ENCODE measurements at places on chromosomes 4 and X.

DNA sequence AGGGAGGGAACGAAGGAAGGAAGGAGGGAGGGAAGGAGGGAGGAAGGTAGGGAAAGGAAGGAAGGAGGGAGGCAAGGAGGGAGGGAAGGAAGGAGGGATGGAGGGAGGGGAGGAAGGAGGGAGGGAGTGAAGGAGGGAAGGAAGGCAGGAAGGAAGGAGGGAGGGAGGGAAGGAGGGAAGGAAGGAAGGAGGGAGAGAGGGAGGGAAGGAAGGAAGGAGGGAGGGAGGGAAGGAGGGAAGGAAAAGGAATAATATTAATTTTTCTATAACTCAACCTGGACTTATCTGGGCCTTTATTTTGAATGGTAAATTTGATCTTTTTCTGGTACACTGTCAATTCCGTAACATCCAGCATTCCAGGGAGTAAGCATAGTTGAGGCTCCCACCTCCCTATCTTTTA is 244.2 kb downstream of the SPRY1 start:
- DNase-seq, result no peak

- no peak for DNase-seq
These were observed 60.7 kb downstream of the HPGD start for GRCh38 chr4:174461466-174462106.

- DNase-seq, result no peak
These were observed 134.6 kb downstream of the KDM6A start for GRCh38 chrX:45007598-45007997.

DNA sequence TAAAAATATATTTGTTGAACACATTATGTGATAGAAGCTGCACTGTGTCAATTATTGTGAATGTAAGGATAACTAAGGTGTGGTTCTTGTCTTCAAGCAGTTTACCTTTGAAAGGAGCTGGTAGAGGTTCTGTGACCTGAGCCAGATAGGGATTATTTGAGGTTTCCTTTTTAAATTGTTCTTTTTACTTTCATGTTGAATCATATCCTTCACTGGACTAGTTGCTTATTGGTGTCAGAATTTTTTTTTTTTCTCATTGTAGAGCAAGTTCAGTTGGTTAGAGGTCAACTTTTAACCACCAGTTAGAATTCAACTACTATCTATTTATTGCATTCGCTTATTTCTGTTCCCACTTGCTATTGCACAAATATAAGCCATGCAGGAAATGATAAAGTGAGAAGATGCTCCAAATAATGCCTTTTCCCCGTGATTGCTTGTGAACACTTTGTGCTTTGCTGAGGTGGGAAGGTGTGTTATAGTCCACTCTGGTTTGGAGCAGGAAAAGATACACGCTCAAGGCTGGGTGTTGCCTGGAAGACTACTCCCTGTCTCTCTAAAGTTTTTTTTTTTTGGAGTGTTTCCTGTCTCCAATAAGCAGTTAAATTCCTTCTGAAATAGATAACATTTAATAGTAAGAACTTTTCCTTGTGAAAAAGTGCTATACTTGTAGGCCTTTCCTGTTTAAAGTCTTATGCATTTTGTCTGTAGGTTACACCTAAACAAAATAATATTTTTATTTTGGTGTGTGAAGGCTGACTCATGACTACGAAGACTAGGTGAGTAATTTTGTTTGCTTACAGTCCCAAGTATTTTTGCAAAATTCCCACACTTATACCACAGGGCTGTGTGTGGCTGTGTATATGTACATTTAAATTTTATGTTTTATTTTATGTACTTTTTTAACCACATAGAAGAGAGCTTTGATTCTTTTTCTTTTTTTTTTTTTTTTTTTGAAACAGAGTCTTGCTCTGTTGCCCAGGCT is 83.8 kb upstream of the LCORL start:
- DNase-seq, result no peak

DNA sequence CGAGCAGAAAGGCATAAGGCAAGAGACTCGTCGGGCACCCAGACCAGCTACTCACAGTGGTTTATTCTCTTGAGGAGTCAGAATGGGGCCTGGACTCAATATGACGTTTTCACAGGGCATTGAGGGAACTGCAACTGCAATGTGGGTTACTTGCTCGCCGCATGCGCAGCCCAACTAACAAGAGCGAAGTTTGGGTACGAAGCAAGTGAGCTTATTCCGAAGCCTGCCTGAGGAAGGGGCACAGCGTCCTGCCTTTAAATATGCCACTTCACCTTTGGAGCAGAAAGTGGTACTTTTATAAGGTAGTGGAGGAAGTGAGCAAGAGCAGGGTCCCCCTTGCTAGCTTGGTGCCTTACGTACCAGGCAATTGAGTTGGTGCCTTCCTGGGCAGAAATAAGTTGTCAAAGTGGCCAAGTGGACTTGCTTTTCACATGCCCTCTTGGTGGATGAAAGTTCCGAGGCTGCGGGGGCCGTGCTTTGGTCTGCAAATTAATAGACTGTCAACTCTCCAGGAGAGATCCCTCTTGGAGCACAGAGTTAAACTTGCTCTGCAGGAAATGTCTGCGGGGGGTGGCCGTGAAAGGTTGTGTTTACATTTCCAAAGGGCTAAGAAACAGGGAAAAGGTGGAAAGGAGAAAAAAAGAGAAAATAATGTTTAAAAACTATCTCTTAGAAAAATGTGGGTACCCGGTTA is 480.4 kb downstream of the TRIML1 start:
- DNase-seq, result no peak

DNA sequence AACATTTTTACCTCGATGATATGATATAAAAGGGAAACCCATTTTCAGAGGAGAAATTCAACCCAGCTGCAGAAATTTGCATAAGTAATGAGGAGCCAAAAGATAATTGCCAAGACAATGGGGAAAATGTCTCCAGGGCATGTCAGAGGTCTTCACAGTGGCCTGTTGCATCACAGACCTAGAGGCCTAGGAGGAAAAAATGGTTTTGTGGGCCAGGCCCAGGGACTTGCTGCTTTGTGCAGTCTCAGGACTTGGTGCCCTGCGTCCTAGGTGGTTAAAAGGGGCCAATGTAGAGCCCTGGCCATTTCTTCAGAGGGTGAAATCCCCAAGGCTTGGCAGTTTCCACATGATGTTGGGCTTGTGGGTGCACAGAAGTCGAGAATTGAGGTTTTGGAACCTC is 106.9 kb downstream of the CPXCR1 start:
- DNase-seq, result no peak

DNA sequence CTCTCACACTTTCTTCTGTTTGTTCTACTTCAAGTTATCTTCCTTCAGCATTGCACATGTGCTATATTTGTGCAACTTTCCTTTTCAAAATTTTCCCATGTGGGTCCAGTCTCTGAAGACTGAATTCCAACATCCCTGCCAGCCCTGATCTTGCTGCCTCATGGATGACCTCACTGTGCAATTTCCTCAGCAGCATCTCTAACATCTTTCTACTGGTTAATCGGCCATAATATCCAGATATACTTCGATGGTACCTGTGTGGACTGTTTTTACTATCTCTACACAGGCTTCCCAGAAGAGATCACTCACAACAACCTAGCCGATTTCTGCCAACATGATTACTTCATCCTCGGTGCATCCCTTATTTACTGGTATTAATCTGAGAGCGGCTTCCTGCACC is 41.5 kb downstream of the GPM6A start:
- DNase-seq, result no peak

DNA sequence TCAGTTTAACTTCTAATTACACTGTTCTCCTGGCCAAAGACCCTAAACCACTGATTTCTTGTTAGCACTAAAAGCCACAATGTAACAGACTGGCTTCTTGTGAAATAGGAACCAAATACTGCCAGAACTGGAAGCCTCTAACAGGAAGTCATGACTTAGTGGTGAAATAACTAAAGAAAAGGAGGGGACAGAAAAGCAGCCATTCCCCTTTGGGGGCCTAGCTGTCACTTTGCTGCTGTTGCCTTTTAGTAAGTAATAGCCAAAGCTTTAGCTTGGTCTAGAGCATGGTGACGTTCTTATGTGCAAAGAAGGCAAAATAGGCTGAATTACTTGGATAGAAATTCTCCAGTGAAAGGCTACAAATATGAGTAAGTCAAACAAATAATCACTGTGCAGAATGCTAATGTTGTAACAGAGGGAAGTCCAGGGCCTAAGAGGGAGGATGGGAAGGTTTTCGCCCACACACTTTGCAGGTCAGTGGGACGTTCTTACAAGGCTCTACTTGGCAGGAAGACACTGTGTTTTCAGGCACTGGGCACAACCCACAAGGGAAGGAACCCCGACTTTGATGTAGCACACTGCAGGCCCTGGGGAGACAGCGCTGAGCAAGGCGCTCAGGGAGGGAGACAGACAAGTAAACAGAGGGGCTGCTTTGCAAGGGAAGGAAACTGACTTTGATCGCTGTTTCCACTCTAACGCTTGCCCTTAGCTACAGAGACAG is 16.7 kb downstream of the GAB3 start:
- no peak for DNase-seq

DNA sequence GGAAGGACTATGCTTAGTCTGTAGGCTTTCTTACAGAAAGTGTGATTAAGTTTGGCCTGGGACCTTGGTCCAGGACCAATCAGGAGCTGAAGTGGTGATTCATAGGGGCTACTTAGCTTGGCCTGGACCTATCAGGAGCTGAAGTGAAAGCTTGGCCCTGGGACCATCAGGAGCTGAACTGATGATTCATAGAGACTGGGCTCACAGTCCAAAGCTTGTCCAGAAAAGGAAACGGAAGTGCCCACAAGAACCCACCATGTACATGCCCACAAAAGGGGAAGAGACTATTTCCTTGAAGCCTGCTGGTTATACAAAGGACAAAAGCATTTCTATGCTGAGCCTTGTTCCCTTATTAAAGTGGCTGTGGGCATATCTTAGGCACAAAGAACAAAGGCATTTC is 12.6 kb downstream of the TENT5D start:
- DNase-seq, result no peak

DNA sequence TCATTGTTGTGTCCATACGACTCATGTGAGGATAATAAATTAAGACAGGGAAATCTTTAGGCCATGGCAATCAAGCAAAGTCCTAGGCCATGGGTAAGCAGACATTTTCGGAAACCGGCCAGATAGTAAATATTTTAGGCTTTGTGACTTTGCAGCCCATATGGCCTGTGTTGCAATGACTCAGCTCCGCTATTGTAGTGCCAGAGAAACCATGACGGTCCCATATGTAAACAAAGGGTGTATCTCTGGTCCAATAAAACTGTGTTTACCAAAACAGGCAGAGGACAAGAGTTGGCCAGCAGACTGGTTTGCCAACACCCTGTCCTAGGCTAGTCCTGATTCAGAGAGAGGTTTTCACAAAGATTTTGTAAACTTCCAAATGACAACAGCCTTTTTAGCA is 5.0 kb downstream of the FAM114A1 start:
- DNase-seq, result no peak

DNA sequence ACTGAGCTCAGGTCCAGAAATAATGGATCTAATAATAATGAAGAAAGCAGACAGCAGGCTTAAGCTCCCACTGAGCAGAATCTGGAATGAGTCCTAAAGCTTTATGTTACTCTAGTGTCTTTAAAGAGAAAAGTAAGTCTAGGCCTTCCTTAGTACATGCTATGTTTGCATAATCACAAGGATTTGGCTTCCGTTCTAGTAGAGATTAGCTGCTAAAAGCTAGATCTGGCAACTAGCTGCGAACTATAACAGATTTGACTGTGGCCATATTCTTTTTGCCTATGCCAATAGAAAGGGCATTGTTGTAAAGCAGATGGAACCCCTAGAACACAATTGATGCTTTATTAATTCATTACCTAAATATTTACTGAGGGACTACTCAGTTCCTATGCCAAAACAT is 19.0 kb downstream of the COX7B2 start:
- DNase-seq, result no peak

DNA sequence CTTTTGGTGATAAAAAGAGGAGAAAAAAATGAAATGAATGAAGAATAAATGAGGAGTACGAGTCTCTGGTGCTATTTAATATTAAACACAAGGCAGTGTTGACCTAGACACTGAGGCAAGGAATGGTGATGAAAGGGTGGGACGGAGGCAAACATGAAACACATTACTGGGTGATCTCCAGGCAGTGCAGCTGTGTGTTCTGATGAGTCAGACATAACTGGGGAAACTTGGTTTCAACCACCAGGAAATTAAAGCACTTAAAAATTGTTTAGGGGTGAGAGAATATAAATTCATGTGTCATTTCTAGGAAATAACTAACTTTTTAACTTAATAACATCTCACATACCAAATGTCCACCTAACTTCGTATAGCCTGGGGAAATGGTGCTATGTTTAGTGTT is 19.7 kb upstream of the CXCL6 start:
- DNase-seq, result no peak

GRCh38 chrX:30270639-30271038 is 23.7 kb downstream of the MAGEB1 start:
- no peak for DNase-seq
